ENCODE measurements at places on chromosomes 5 and 9.

DNA sequence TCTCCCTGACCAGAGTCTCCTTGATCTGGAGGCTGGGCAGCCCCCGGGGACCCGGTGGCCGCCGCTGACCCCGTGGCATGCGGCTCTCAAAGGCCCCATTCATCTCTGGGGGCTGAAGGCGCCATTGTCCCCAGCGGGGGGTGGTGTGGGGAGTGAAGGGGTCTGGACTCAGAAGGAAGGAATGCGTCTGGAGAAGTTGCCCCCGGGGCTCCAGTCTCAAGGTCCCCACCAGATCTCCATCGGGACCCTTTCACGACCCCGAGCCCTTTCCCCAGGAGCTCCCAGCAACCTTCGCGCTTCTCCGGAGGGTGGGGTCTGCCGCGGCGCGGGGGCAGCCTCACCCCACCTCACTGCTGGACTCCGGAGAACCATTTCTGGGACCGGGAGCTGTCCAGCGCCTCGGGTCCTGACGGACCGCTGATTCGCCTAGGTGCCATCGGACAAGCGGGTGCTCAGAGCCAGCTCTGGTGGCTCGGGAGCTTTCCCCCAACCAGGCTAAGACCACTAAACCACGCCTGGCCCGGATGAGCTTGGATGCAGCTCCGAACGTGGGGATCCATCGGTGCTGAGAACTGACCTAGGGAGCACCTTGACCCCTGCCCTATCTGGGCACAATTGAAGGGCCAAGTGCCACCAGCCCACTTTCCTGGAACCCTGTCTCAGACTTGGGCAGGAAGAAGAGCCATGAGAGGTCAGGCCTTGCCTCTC, 5.1 kb upstream of the PCDH1 start:
- DNase-seq: no peak

DNA sequence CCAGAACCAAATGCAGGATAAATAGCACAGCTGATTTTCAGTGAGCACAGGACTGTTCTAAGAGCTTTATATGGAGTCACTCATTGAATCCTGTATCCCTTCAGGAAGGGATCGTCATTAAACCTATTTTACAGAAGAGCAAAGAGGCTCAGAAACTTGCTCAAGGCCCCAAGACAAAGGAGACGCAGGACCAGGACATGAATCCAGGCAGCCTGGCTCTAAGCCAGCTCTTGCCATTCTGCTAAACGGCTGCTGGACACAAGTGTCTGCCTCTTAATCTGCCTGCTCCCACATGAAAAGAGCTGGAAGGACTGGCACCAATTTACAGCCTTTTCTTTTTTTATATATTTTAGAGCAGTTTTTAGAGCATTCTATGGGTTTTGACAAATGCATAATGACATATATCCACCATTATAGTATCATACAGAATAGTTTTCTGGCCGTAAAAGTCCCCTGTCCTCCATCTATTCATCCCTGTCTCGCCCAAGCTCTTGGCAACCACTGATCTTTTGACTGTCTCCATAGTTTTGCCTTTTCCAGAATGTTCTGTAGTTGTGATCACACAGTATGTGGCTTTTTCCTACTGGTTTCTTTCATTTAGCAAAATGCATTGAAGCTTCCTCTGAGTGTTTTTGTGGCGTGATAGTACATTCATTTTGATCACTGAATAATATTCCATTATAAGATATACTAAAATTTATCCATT, 37.5 kb downstream of the RETREG1 start:
- DNase-seq: no peak

GRCh38 chr9:121405899-121406298, 35.8 kb upstream of the STOM start:
- DNase-seq: no peak

DNA sequence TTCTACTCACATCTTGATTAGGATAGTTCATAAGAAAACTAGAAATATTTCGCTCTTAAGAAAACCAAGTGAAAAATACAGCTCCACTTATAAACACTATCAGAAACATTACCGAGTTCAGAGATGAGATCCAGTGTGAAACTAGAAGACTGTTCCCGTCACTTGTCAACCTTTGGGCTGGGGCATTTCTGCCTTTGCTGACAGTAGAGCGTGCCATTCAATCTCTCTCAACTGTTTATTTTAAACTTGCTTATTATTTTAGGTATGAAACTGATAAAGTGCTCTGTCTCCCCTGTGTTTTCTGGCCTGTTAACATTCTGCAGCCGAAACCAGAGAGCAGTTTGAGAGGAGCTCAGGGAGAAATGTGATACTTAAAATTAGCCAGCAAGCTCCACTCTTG, 16.7 kb downstream of the MRRF start:
- no peak for DNase-seq

DNA sequence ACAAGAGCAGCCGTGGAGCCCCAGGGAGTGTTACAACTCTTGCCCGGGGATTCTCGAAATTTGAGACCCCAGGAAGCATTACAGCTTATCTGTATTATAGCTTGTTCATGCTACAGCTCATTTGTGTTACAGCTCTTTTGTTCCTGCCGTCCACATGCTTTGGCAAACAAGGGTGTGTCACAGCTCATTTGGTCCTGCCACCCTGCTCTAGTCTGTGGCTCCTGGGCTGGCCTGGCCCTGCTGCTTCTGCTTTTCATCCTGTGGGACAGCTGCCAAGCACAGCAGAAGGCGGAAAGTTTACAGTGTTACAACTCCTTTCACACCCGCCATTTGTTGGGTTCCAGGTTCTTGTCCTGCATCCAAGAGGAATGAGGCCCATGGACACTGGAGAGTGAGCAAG, 685.0 kb downstream of the SLCO4C1 start:
- DNase-seq: no peak

DNA sequence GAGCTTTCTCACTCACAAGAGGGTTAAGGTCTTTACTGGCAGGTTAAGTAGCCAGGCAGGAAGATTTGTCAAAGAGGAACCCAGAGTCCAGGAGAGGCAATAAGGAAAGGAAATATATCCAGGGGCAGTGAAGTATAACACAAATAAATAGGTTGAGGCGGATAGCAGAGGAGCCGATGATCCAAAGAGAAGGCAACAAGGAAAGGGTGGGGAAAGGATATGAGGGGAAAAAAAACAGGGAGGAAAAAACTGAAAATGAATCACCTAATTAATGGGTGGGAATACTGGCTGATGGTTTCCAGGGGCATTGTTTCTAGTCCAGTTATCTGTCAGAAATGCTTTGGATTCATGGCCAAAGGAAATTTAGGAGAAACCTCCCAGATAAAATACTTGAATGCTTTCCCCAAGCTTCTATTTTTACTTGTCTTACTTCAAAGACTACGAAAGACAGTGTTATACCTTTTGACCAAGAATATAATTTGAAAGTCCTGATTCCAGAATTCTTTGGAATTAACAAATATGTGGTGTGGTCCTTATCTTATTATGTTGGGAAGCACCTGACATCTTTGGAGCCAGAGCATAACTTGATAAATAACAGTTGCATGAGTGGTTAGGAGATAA, 146.5 kb downstream of the AOPEP start:
- no peak for DNase-seq

DNA sequence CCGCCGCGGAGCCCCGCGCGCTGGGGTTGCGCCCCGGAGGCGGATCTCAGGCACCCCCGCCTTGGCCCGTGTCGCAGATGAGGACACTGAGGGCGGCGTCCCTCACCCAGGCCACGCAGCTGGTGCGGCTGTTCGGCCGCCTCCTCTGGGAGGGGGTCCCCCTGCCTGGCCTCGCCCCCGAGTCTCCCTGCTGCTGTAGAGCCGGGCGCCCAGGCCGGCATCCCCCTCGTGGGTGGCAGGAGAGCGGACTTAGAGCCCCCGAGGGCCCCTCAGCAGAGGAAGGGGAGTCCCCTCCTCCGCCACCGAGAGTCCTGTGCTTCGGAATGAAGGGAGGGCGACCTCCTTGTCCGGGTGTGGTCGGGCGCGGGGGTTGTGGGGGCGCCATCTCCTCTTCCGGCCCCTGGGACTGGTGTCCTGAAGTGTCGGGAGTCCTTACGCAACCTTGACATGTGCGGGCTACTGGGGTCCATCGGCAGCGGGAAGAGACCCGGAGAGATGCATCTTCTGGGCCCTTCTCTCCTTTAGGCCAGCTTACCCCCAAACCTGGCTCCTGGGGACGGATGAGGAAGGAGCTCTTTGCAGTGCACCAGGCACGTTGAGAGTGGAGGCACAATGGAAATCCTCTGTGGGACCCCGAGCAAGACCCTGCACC, 11.7 kb upstream of the EXOSC2 start:
- no peak for DNase-seq

DNA sequence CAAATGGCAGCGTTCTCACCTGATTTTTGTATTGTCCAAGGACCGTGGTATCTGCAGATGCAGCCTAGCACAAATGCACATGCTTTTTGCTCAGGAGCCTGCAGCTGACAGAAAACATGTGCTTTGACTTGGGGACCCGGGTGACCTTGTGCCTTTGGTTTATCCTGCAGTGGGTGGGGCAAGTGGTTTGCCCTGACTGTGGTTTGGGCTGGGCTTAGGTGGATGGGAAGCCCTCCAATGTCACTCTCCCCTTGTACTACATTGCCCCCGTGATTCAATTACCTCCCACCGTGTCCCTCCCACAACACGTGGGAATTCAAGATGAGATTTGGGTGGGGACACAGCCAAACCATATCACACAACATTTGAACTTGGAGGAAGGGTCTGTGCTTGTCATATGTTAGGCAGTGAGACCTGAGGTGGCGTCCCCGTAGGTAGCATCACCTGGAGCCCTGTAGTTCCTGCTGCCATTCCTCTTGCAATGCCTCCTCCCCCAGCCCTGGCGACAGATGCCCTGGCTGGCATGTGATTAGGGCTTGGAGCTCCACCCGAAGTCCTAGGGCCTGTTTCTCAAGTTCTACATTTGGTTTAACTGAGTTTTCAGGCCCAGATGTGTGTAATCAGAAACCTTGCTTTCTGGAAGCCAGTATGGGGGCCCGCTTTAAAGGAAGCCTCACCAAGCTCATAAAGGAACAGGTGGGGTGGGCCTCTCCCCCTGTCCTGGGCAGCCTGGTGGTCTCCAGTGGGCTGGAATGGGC, 2.1 kb downstream of the ANKRD33B start:
- DNase-seq: no peak

DNA sequence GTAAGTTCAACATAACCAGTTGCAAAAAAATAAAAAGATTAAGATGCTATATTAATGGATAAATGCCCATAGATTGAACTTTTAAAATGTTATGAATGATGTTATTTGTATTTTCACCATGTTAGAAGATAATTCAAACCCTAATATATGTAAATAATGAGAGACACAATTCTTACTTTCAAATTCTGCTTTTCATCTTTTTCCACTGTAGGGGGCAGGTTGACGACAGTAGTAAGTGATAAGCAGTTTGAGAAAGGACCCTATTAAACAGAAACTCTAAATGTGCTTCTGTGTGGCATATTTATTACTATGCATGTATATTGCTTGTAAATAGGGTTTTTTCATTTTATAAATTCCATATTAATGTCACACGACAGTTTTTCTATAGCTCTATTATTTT, 591.1 kb downstream of the SEMA5A start:
- DNase-seq: no peak

DNA sequence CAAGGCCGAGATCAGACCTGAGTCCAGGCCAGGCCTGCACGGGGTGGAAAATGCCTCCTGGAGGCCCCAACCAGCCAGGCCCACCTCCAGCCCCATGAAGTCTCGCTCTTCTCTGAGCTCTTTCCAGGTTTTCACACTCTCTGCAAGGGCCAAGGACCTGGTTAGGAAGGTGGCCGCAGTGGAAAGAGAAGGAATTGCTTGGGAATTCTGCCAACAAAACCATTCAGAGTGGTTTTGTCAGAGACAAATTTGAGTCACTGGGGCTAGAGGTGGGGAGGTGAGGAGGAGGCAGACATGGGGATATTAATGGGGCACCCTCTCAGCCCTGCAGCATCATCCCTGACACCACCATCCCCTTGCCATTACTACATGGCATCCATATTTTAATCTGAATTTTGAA, 261.0 kb downstream of the ROR2 start:
- DNase-seq: no peak

- no peak for DNase-seq
These were observed 45.7 kb downstream of the PIP5K1B start for GRCh38 chr9:68750786-68751185.

- DNase-seq: no peak
These were observed 38.1 kb upstream of the PRUNE2 start for GRCh38 chr9:76944011-76944410.

DNA sequence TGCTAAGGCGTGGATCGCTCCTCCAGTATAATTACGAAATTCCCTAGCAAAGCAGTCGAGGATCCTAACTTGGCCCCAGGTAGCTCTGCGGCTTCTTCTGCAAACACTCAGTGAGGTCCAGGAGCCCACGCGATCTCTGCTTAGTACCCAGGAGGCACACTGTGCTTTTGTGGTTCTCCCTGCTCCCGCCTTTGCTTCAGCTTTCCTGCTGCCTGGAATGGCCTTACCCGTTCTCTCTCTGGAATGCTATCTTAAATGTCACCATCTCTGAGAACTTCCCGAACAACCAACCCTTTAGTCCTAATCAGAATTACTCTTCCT, 639 bp downstream of the INVS start:
- DNase-seq: no peak

DNA sequence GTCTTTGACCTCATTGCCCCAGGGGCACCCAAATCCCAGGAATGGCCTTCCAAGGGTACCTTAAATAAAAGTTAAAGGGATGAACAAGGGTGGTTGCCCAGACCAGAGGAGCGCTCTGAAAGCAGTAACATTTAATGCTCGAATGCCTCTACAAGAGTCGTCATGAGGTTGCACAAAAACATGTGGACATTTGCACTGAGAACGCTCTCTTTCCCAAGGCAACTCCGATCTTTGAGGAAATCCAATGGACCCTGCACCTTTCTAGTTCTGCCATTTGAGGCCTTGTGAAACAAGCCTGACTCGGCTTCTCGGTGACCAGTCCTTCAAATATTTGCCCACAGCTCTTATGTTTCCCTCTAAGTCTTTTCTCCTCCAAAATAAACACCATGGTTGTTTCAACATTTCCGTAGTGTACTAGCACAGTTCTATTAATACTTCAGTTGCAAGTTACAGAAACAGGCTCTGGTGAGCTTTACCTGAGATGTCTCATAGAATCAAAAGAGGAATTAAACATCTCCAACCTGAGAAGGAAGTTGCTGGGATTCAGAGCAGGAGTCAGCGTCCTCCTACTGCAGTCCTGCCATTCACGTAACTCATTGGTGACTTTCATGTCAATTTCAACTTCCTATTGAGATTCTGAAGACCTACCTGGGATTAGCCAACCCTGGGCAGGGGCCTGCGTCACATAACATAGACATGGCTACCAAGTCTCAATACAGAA, 168.8 kb upstream of the RAI14 start:
- no peak for DNase-seq

Measured in T-helper 9 cell (primary cell).